Neural crest cell (in vitro differentiated cells): ENCODE measurements at places on chromosomes 3 and 15.
A peak's percentile ranks its signal among the peaks of the same experiment; 100 is the strongest.

GRCh38 chr3:192244591-192244990 lies 482.8 kb downstream of the FGF12 start:
- no peak for DNase-seq

GRCh38 chr3:53195602-53196574 lies 34.9 kb downstream of the PRKCD start:
- peak; percentile 75 for DNase-seq

DNA sequence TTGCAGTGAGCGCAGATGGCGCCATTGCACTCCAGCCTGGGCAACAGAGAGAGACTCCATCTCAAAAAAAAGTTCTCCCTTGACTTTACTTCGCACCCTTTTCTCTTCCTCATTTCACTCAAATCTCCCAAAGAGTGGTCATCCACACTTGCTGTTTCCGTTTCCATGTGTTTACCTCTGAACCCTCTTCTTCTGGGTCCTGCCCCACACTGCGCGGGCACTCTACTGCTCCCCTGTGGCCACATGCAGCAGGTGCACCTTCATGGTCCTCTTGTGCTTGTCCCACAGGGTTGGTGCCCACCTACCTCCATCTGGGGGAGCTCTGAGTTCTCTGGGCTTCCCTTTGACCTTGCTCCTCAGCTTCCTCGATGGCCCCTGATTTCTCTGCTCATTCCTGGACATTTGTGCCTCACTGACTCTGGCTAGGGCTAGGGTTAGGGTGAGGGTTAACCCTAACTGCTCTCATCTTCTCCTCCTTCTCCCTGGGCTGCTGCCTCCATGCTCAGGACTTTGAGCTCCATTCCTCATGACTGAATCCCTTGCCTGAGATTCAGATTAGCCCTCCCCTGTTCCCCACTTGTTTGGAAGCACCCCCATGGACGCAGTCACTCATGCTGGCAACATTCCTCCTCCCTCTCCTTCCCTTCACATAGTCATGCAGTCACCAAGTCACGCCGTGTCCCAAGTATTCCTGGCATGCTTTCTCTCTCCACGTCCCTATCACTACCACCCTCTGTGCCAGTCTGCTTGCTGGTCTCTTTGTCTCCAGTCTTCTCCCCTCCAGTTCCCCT lies 26.6 kb upstream of the KY start:
- DNase-seq, result no peak

DNA sequence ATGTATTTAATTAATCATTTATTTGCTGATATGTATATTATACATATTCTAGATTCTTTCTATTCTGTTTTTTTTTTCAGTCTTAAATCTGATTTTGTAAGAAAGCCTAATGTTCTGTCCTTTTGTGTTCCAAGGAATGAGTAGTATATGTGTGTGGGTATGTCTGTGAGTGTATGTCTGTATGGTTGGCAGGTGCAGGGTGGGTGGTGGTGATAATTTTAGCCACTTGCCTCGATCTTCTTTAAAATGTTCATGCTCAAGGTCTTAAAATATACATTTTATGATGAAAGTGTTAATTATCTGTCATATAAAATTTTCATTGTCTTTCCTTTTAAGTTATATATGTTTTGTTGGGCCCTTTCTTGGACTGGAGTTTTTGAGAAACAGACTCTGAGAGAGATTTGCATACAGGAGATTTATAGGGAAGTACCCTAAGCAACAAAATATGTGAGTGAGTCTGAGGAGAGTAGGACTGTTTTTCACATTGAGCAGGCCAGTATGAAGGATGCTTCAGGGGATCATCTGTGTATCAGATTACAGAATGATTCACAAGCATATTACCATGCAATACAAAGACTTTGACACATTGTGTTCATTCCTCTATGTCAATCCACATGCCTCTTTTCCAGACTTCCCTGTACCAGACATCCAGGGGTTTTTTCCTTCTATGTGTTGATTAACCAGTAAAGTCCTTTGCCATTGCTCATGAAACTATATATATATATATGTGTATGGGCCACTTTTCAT lies 211.0 kb upstream of the DPPA4 start:
- DNase-seq, result no peak

DNA sequence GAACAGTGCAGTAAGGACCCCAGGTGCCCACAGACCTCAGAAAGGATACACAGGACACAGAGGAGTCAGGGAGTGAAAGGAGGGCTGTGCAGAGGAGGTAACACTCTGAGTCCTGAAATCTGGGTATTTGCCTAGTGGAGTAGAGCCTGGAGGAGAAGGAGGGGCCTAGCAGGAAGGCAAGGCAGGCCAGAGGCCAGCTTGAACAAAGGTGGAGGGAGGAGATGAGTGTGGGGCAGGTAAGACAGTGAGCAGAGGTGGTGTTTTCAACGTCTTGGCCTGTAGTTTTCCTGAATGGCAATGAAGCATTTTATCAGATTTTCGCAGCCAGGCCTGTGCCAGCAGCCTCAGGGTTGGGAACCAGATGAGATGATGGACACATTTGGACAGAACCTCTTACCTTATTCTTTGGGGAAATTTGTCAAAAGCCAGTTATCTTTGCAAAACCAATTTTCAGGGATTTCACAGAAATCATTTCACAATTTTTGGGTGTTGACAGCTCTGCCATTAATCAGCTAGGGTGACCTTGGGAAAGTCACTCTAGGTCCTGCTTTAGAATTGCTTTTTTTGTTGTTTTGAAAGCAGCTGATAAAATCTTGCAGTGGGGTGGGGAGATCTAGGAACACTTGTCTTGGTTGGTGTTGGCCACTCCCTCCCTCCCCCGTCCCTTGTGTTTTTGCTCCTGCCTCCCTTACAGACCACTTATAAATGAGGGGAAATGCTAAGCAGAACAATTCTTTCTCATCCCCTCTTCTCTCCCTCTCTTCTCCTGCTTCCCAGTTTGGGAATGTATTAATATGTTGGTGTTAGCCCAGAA lies 38.4 kb downstream of the SPSB4 start:
- no peak for DNase-seq

GRCh38 chr15:66621491-66622467 lies 56.0 kb upstream of the LCTL start:
- DNase-seq, result peak; percentile 20

DNA sequence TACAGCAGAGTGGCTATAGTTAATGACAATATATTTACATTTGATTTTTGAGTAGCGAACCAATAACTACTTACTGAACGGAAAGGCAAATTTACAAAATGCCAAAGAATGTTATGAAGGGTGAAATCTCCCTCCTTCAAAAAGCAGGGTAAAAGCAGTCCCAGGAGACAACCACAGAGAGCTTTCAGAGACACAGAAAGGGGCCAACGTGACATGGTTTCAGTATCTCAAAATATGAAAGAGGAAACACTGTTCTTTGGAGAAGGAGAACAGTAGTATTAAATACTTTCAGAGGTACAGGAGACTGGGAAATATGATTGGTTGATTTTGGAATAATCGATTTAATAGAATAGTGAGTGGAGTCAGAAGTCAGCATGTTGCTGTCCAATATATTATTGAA lies 52.3 kb upstream of the ROBO1 start:
- no peak for DNase-seq

DNA sequence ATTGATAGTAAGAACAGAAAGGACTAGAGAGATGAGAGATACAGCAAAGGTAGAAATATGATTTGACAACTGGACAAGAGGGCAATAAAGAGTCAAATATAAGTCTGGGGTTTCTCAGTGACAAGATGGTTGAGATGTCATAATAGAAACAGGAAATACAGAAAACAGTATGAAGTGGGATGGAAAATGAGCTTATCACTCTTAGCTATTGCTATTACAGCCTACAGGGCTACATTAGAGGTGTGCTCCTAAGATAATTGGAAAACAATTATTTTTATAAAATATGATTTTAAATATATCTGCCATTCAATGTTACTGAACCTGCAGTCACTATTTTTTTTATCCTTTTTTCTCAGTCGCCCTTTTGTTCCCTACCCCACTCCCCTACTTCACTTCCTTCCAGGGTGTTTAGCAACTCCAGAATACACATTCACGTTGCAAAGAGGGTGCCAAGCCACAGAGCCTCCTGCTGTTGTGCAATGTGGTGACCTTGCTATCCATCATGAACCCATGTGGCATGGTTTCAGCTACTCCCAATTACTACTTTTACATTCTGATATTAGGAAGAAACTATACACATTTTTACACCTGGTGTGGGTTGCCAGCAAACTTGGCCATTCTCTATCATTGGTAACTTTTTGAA lies 6.0 kb downstream of the NRG4 start:
- DNase-seq, result no peak

DNA sequence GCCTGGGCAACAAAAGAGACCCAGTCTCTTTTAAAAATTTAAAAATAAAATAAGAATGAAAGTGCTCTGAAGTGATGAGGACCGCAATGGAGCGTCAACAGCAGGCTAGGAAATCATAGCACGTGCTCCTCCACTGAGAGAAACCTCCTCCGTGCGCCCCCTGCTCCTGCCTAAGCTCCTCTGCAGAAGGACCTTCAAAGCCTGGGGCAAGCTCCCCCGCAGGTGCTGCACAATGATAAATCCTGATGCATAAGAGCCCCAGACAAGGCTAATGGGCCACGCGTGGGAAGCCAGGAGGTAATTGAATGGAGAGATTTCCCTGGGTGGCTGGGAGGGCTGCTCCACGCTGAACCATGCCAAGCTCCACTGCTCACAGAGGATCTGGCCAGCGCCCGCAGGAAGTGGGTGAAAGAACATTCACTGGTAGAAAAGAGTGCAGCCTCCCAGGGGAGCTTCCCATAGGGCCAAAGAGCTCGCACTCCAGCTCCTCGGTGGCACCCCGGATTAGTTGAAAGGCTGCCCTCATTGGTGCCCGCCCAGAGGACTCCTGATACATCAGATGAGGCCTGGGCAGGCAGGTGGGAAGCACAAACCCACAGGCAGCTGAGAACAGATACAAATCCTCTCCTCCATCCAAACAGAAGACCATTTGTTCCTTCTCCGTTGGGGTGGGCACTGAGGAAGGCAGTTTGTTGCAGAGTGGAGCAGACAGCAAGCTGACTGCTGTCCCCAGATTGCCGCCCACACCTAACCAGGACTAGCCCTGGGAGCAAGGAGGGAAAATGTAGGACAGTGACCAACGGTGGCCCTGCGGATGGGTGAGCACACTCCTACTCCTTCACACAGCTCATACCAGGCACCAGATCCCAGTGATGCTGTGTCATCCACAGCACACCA lies 52.5 kb downstream of the CPN2 start:
- no peak for DNase-seq

DNA sequence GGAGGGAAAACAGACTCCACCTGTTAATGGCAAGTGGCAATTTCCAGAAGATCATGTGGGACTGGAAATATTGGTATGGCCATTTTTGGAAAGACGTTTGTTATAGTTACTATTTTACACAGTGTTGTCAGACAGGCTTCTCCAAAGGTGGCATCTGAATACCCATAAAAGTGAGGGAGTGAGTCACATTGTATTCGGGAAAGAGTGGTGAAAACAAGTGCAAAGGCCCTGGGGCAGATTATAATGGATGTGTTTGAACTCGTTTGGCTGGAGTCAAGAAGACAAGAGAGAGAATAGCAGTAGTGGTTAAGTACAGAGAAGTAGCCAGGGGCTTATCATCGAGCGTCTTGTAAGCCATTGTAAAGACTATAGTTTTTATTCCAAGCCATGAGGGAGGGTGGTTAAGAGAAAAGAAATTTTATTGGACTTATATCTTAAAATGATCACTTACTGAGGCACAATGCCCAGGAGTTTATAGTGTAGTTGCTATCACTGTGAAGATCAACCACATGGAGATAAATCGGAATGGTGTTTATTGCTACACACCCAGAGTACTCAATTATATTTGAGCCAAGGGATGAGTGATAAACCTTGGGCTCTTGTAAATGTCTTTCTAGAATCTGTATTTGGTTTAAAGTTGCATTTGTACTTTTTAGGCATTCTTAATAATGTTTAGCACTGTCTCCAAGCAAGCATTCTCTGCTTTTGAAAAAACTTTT lies 212.8 kb upstream of the KBTBD8 start:
- DNase-seq, result no peak

GRCh38 chr3:178736300-178736699 lies 200.1 kb downstream of the KCNMB2 start:
- DNase-seq, result no peak

DNA sequence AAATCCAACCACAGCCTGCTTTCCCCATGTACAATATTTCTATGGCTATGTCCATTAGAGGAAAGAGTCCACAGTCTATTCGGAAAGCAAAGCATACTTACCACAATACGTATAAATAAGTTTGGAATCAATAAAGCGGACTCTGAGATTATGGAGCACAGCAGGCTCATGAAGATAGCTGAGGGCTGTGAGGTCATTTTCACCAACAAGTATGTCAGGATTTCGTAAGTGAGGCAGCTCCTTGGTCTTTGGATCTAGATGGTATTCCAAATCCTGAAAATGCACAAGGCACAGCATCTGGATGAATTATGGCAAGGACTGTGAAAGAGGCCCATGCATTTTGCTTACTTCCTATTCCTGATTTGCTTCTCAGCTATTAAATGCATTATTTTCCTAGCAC lies 100.4 kb downstream of the MYO5A start:
- no peak for DNase-seq

DNA sequence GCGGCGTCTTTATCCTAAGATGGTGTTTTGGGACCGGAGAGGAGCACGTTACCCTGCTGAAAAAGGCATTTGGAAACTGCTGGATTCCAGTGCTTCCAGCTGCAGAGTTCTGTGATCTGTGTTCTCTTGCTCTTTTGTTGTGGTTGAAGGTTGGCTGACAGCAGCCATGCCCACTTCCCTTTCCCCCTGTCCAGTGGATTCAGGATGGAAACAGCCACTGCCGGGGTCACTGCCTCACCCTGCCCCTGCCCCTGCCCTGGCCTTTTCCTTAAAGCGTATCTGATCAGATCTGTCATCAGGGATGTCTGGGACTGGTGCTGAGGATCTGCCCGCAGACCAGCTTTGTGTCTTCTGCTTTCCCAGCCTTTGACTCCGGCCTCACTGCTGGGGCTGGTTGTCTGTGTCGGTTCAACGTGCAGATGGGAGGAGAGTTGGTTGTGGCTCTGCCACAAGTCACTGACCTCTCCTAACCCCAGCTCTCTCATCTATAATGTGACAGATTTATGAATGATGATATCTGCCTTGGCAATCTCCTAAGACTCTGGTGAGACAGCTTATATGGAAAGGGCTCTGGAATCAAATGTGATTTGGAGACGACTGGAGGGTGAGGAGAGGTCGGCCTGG lies 219.4 kb upstream of the BHLHE40 start:
- no peak for DNase-seq

DNA sequence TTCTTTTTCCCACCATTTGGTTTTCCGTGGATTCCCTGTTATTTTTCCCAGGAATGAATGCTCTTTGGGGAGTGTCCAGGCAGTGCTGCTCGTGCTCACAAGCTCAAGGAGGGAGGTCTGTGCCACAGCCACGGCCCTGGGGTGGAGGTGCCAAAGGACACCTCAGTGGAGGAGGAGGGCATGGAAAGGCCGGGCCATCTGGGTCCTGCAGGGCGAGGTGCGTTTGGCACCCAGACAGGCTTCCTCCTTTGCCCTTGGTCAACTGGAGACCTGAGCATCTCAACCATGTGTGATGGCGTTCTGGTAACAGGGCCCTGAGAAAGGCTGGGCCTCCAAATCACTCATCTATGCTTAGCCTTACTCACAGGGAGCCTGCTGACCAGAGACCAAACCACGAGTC lies 25.4 kb downstream of the KY start:
- DNase-seq, result no peak

- no peak for DNase-seq
Measured at GRCh38 chr3:131349946-131350347, 31.6 kb upstream of the NUDT16 start.

GRCh38 chr3:169662132-169662842 lies 1.2 kb downstream of the MECOM start:
- peak; percentile 79 for DNase-seq

GRCh38 chr3:188170461-188171459 lies 16.8 kb downstream of the LPP start:
- DNase-seq, result no peak

- DNase-seq, result no peak
Measured at GRCh38 chr3:131900891-131901290, 133.9 kb downstream of the CPNE4 start.

- no peak for DNase-seq
Measured at GRCh38 chr3:58482917-58483636, 8.8 kb upstream of the KCTD6 start.
